ENCODE measurements at places on chromosomes 4 and X.

- no peak for ATAC-seq
Measured at GRCh38 chr4:123463869-123464268, 67.3 kb downstream of the SPRY1 start.

DNA sequence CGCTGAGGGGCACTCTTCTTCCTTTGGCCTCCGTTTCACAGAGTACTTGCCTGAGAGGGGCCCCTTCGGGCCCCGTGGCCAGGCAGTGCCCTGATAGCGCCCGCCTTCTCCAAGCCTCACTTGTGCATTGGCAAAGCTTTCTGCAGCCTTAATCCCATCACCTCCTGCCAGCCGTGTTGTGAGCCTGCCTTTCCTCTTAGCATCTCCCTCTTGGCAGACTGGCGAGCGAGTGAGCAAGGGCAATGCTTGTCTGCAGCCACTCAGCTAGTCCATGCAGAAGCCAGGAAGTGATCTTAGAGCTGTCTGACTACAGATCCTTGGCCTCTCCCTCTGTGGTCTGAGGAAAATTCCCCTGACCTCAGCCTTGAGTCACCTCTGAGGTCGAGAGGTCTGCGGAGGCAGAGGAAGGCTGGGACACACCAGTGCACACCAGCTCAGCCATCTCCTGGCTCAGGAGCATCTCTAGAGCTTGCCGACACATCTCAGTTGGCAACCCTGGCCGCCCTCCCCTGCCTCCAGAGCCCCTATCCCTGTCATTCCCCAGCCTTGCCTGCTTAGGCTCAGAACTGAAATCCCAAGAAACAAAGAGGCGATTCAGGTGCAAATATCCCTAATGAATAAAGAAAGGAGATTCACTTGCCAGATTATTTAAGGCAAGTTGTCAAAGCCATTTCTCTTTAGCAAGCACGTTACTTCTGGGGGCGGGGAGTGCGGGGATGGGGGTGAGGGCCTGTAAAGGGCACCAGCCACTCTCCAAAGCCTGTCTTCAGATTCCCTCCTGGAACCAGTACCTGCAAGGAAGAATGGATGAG, 143.5 kb upstream of the MAMLD1 start:
- no peak for ATAC-seq

DNA sequence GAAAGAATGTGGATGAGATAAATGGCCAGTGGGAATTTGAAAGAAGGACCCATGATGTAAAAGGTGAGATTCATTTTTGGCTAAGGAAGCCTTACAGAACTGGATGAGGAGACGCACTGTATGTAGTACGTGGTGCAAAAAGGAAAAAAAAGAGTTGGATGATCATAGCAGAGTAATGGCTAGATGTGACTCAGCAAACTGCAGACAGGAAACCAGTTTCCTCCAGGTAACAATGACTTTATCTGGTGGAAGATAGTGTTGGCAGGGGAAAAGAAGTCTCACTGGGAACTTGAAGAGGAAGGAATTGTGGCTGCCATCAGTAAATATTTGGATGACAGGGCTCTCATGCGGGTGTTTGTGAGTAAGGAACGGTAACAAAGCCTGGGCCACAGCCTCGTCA, 243.2 kb downstream of the CPE start:
- no peak for ATAC-seq

- no peak for ATAC-seq
Measured at GRCh38 chr4:15007201-15007600, 4.9 kb downstream of the CPEB2 start.

- no peak for ATAC-seq
Measured at GRCh38 chrX:150763810-150764209, 70.6 kb downstream of the MTMR1 start.

DNA sequence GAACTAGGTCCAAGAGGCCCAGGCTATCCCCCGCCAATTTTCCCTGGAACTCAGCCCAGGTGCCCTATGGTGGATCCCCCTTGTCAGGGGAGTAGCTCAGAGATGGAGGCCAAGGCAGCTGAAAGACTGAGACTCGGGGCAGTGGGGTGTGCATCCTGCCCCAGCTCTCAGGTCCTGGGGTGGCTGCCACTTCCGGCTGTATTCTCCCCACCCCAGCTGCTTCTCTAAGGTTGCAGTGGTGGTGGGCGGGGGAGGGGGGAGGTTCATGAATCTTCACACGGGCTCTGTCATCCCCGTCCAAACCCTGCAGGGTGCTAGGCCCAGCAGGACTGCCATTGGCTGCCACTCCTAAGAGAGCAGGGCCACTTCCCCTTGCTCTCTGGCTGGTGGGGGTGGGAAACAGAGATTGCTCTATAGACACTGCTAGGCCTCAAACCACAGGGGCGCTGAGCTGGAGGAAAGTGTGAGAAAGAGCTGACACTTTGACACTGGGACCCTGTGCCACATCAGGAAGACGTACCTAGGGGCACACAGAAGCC, 1.5 kb downstream of the SASH3 start:
- peak; percentile 93 for ATAC-seq

GRCh38 chr4:148215202-148215601, 227.0 kb downstream of the NR3C2 start:
- no peak for ATAC-seq

- no peak for ATAC-seq
Measured at GRCh38 chr4:184189966-184190365, 27.7 kb downstream of the ENPP6 start.

DNA sequence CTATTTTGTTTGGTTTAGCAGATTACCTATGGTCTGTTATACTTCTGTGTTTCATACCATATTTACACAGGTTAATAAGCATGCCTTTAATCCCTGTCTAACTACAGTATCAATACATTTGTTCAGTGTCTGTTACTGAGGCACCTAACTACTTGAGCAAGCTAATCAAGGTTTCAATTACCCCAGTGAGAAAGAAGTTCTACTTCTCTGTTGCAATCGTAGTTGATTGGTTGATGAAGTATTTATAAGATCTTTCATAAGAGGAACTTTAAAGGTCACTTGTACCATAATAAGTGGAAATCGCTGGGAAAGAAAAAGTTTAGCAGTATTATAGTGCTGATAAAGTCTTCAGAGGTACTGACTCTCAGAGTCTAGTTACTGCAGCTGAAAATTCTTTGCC, 490.6 kb downstream of the RPA4 start:
- no peak for ATAC-seq

DNA sequence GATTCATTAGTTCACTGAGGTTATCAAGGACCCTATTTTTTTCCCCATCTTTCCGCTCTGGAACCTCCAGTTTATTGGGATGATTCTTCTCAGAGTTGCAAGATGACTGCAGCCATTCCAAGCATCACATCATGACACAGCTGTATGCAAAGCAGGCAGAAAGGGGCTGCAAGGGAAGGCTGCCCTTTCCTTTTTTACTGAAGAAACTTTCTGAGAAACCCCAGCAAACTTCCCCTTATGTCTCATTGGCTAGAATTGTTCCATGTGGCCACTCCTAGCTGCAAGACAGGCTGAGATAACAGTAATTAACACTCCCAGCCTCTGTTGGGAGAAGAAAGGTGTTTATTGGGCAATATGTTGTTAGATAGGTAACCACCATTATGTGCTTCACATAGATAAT, 102.6 kb downstream of the SATL1 start:
- no peak for ATAC-seq

DNA sequence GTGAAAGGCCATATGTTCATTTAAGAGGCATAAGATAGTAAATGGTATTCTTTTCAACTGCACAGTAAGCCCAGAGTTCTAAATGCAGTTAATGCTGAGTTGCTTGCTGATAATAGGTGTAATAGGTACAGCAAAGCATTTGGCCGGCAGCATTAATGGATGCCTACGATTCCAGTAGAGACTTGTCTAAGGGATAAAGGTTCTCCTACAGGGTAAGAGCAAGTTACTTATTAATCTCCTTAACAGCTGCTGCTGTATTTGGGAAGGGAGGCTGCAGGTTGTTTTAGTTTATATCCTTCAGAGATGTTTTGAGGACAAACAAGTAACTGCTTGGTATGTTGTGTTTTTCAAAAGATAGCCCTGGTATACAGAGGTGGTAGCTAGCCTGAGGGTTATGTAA, 16.8 kb downstream of the TSPAN7 start:
- ATAC-seq, result no peak

- no peak for ATAC-seq
Measured at GRCh38 chr4:60384516-60384915, 815.6 kb upstream of the ADGRL3 start.

- ATAC-seq, result no peak
Measured at GRCh38 chr4:107806196-107806595, 18.5 kb upstream of the SGMS2 start.

DNA sequence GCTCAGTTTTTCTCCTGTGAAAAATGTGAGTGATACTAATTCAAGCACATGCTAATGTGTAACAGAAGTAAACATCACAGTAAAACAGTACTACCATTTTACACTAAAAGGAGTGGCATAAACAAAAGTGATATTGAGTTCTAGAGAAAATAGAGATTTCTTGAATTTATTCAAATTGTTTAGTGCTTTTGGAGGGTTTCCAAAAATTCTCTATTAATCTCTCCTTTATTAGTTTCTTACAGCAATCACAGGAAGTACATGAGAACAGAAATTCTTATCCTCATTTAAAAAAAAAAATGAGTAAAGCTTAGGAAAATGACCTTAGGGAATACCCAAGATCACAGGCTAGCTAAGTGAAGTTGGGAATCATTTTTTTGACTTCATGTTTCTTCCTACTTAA, 459.7 kb upstream of the GALNTL6 start:
- ATAC-seq, result no peak

- no peak for ATAC-seq
Measured at GRCh38 chr4:69876071-69876470, 16.1 kb upstream of the SULT1E1 start.

DNA sequence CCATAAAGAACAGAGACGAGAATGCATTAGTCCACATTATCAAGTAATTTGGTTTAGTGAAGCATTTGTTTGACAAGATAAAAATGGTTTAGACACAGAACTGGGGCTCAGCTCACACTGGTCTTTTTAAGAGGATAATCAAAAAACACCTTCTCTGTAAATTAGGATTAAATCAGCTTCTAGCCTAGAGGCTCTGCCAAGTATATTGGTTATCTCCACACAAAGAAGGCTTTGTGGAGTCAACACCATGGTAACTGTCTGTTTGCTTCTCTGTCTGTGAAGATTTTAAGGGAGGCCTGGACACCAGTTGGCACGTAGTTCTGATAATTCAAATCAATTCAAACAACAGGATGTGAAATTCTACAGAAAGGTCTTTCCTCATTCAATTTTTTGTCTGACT, 687.0 kb downstream of the DMD start:
- no peak for ATAC-seq

DNA sequence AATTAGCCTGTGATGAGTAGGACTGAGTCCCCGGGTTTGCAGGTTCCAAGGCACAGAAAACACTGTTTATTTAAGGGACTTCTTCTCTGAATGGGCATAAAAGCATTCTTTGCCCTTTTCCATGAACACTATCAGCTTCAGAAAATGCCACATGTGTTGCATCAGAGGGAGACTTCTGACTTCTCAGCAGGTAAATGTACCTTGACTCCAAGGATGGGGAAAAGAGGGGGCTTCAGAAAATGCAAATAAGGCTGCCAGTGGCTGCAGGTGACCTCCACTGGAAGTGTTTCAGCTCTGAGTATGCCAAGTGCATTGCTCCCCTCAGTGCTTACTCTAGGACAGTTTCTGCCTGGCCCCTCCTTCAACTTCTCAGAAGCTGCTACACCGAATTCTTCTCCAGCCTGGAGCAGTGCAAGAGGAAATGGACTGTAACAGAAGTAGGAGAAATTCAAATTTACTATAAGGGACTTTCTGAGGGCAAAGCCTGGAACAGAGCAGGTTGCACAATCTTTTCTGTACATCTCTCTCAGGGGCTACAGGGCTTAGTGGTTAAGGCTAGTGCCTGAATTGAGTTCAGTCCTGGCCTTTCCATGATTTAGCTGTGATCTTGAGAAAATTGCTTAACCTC, 233.2 kb downstream of the PTTG2 start:
- ATAC-seq, result no peak

- no peak for ATAC-seq
Measured at GRCh38 chr4:46258431-46258830, 131.5 kb downstream of the GABRA2 start.

DNA sequence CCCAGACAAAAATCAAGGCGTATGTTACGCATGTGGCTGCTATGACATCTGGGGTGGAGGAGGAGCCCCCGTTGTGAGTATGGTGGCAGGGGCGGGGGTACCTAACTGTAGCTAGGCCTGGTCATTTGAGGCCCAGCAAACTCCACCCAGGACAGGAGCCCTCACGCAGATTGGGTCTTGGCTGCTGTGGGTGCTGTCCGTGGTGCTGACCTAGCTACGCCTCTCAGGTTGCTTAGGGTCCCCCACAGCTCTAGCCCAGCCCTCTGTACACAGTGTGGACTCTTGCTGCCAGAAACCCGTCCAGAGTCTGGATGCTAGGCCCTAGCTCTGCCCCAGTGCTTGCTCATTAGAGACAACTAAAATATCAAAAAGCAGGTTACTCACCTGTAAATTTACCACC, 146.7 kb upstream of the PSAPL1 start:
- no peak for ATAC-seq

GRCh38 chr4:87865960-87866598, 33.3 kb downstream of the MEPE start:
- no peak for ATAC-seq

GRCh38 chr4:95985051-95985450, 145.2 kb downstream of the PDHA2 start:
- ATAC-seq, result no peak

GRCh38 chr4:144557404-144557803, 88.6 kb upstream of the HHIP start:
- no peak for ATAC-seq

DNA sequence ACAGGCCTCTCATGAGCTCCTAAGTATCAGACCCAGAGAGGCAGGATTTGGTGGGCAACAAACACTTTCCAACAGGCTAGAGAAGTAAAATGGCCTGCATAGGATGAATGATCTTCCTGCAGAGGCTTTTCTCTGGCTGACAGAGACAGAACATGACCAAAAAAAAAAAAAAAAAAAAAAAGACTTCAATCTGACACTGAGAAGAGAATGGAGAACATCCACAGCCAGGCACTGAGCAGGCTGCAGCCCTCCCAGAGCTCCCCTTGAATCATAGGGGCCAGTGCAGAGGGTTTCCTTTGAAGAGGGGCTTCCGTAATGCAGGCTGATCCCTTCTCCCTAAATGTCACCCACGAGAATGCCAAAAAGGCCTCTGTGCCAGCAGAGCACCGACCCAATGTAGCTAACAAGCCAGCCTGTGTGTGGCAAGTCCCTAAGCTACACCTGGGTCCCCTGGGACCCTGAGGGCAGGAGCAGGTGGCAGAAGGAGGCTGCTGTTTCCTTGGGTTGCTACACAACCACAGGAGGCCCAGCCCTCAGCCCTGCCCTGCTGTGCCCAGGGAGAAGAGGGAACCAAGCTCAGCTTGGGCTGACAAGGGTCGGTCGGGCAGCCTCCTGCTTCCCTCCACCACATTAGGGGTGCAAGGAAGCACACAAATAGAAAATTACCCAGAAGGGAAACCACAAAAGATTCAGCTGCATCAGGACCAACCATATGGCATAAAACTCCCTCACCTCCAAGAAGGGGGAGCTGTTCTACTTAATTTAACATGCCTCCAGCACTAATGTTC, 55.6 kb downstream of the MAP7D2 start:
- ATAC-seq, result no peak

DNA sequence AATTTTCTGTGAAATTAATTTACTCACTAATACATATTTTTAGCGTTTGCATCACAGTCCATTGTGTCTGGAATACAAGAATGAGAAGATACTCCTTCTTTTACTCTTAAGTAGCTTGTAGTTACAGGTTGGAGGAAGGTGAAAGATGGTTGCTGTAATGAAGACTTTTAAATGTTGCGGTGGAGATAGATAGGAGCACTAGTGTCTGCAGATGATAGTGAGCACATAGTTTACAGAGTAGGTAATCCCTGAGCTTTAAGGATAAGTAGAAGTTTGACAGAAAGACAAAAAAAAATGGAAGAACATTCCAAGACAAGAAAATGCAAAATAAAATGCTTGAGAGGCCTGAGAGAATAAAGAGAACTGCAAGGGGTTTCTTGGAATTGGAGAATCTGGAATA, 5.4 kb upstream of the SLC39A8 start:
- ATAC-seq, result no peak

All from activated CD4-positive, CD25-positive, alpha-beta regulatory T cell treated with anti-CD3 and anti-CD28 coated beads, Interleukin-2, amount 50 U/mL, for 24 hours (primary cell).